T1000 (cell line): ENCODE measurements at places on chromosomes 13 and 19.

GRCh38 chr13:99991013-99991827 lies 9.6 kb downstream of the ZIC2 start:
- no peak for DNase-seq

DNA sequence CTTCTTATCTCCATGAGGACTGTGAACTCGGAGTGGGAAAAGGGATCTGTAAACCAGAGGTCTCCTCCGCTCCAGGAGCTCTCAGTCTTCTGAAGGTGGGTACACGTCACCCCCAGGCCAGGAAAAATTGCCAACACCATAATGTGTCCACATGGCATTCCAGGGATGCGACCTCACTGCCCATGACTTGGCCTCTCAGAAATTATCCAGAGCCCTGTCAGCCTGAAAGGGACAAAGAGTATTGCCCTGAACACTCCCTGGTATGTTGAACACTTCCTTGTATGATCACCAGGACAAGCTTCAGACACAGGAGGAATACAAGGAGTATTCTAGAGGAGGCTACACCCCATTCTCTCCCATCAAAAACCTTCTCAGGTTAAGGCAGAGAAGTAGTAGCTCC lies 81.0 kb upstream of the SLC7A1 start:
- DNase-seq, result no peak

DNA sequence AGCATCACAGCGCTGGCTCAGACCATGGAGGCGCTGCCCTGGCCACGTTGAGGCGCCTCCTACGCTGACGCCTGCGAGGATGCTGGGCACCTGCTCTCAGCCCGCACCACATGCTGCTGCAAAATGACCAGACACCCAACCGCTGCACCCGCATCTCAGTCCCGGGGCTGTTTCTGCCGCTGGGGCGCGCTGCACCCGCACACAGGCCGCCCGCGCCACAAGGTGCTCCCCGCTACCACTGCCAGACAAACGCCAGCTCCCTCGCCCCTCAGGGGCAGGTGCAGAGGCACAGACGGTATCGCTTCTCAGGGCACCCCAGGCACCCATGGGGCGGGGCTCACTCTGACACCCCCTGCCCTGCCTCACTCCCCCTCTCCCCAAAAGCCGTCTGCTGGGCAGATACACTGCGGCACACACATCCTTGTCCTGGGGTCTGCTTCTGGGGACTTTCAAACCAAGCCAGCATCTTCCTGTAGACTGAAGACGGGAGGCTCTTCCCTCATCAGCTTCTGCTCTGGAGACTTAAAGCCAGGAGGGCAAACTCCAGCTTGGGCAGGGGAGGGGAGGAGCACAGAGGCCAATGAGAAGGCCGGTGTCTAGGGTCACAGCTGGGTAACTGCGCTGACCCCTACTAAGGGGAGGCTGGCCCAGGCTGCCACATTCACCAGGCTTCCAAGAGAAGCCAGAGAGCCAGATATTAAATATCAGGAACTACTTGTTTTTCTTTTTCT lies 16.3 kb downstream of the CHERP start:
- no peak for DNase-seq

GRCh38 chr13:48770372-48770771 lies 116.6 kb downstream of the CYSLTR2 start:
- DNase-seq, result no peak

GRCh38 chr13:94031609-94032008 lies 447.9 kb downstream of the DCT start:
- DNase-seq, result no peak

DNA sequence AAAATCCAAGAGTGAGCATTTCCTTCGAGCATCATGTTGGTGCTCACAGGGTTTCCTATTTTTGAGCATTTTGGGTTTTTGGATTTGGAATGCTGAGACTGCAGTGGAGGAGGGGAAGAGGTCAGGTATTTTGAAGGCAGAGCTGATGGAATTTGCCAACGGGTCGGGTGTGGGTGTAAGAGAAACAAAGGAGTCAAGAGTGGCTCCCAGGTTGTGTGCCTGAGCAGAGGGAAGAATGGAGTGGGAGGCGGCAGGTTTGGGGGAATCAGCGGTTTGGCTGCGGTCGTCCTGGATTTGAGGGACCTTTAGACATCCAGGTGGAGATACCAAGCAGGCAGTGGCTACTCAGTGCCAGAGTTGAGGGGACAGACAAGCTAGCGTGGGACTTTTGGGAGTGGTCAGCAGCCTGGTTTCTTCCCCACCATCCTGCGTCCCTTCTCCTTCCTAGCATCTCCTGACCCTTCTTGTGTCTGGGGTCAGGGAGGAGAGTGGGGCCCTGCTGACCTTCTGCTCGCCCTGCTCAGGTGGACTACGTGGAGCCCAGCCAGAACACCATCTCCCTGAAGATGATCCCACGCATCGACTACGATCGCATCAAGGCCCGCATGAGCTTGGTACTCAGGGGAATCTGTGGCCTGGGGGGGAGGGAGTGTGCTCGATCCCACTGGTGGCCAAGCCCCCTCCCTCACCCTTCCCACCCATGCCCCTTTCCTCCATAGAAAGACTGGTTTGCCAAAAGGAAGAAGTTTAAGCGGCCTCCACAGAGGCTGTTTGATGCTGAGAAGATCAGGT lies 14.5 kb upstream of the TIMM50 start:
- no peak for DNase-seq

DNA sequence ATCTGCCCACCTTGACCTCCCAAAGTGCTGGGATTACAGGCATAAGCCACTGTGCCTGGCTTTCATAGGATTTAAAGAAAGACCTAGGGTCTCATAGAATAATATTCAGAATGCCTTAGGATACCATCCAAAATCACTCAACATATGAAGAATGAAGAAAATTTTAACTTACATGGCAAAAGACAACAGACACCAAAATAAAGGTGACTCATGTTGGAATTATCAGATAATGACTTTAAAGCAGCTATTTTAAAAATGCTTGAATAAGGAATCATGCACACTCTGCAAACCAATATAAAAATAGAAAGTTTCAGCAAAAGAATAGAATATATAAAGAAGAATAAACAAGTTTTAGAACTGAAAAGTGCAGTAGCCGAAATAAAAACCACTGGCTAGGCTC lies 29.3 kb downstream of the ZNF566 start:
- no peak for DNase-seq

- DNase-seq, result no peak
Measured at GRCh38 chr19:21023901-21024300, 3.4 kb downstream of the ZNF430 start.
